Choroid plexus epithelial cell (primary cell): ENCODE measurements at places on chromosomes 5 and 9.

DNA sequence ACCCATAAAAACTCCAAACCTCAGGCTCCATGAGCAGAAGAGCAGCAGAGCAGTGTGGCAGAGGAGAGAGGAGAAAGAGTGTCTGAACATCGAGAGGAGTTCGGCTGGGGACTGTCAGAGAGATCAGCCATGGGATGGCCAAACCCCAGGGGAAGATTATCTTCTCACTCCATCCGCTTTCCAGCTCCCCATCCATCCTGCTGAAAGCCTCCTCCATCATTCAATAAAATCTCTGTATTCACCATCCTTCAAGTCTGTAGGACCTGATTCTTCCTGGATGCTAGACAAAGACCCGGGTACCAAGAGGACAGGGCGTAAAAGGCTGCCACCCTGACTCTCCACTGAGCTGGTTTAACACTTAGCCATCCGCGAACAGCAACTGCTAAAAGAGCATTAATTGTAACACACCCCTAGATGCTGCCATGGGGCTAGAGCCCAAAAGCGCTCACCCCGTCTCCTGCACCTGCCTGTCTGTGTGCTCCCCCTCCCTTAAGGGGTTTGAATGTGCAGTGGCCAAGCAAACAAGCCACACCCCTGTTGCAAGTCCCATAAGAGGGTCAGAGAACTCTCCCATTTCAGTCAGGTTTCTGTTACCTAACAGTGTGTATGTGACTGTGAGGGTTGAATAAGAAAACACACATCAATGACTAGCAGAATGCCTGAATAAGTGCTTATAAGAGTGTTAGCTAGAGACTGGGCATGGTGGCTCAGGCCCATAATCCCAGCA lies 13.9 kb upstream of the SELENOP start:
- no peak for DNase-seq

- no peak for DNase-seq
These were observed 131.9 kb downstream of the NPR3 start for GRCh38 chr5:32842813-32843530.

- DNase-seq, result no peak
These were observed 1428.2 kb downstream of the CDH12 start for GRCh38 chr5:21424907-21425306.

DNA sequence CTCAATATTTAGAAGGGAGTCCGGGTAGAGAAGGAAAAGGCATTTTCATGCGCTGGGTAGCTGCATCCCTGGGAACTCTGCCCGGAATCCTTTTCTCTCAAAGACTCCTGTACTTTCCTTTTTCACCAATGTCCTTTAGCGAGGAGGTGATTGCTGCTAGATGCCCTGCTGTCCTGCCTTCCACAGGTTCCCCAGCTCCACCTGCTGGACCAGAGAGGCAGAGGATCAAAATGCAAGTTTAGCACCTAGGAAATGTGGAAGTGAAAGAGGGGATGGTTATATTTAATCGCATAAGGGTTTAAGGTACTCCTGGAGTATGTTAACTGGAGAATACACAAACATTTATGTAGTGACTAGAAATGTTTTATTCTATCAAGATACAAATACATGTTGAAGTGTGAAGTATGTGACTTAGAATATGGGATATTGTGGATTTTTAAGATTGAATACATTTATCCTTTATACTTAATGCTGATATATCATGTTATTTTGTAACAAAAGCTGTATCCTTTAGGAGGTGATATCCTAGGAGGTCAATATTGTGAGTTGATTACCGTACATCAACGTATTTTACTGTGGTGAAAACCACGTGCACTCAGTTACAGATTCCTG lies 145.7 kb downstream of the ARHGAP26 start:
- peak; percentile 67 for DNase-seq

GRCh38 chr5:138148811-138149210 lies 9.6 kb upstream of the NME5 start:
- DNase-seq, result peak; percentile 61
